ENCODE measurements at places on chromosomes 2 and 18.

DNA sequence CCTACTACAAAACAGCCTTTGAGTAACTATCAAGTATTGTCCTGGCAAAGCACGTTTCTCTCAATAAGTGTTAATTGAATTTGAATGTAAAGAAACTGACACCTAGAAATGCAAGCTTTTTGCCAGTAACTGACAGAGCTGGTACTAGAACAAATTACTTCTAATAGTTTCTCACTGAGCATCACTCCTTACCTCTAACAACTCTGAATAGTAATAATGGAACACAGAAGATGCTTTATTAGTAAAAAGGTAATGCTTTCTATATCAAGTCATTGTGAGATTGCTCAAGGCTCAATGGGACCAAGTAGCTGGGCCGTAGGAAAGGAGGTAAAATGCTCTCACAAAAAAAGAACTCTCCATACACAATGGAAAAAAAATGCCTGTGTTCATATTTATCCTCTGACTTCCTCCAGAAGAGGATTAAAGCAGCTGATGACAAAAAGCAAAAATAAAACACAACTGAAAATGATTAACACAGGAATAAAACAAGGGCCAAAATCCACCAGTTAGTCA, 11.8 kb downstream of the RASGRP3 start:
- no peak for DNase-seq

DNA sequence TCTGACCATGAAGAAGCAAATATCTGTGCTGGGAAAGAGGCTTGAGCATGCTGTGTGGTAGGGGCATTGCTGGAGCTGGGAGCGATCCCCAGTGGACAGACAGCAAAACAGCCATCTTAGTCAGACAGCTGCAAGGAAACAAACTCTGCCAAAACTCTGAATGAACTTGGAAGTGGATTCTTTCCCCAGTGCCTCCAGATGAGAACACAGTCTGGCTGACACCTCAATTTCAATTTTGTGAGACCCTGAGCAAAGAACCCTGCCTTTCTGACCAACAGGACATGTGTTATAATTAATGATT, 23.2 kb upstream of the FAP start:
- DNase-seq: no peak

GRCh38 chr2:17171446-17172049, 346.7 kb downstream of the RAD51AP2 start:
- DNase-seq: no peak

- DNase-seq: no peak
These were observed 135.7 kb upstream of the NFATC1 start for GRCh38 chr18:79260023-79260422.

- DNase-seq: no peak
These were observed at the start of gene MLPH for GRCh38 chr2:237486819-237487448. Gene MLPH, plus strand, starts transcription at chr2:237487251. Its CDS starts 6,176 bp downstream, at chr2:237493427.

DNA sequence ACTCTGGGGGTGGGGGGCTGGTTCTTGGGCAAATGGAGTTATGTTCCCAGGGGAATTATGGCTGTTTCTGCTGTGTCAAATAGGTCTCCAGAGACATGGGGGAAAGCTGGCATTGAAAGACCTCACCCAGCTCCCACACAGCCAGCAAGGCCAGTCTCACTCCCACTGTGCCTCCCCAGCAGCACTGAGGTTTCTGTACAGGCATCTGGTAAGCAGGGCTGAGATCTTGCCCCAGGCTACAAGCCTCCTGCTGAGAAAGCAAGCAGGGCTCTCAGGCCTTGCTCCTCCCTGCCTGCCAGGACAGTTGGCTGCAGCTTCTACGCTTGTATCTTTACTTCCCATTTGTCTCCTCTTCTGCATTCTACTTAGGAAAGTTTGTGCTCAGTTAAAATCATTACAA, 50.5 kb upstream of the FHOD3 start:
- DNase-seq: no peak

DNA sequence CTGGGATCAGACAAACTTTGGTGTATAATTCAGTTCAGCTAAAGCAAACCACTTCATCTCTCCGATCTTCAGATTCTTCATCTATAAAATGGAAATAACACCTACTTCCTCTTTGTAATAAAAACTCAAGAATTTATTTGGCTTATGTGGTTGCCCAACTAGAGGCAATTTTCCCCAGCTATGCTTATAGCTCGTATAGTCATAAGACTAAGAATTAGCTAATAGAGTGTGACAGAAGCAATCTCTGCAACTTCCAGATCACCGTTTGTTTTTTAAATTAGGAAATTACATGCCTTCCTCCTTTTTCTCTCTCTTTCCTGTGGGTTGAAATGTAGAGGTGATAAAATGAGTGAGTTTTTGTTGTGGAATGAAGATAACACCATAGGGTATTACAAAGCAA, 35.3 kb upstream of the KCNF1 start:
- no peak for DNase-seq

DNA sequence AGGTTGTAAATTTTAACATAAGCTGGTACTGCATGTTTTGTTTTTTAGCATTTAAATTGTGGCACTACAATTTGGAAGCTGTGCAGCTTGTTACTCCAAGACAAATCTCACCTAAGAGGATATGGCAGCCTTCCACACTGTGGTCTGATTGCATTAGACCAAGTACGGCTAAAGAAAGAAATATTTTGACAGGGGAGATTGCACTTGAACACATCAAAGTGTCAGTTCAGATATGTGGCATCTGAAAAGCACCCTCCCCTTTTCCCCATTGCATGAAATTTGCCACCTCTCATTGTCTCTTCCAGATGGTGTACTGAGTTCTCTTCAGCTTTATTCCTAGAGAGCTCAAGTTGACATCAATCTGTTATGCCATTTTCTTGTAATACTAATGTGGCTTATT, 295.9 kb downstream of the ERBB4 start:
- DNase-seq: no peak

DNA sequence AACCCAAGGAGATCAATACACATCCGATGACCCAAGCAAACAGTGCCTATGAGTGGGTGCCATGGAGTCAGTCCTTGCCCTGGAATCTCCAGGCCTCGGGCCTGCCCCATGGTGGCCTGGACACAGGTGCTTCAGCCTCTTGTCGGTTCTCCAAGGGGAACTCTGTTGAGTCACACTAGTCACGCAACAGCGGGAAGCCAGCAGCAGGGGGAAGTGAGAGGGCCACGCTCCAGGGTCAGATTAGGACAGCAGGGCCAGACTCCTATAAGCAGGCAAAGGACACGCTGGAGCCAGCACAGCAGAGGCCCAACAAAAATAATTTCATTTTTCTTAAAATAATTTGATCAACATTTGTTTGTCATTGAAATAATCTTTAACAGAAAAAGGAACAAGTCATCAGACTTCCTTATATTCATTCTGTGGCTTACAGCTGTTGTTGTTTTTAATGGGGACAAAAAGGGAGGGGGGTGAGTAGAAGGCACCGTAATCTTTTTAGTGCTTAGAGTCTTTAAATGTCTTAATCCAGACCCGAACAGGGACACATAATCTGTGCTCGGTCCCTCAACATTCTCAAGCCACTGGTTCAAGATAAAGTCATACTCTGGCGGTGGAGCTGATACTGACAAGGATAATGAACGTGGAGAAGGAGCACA, 16.4 kb upstream of the ARMC9 start:
- no peak for DNase-seq

- DNase-seq: no peak
These were observed 94.8 kb upstream of the TPO start for GRCh38 chr2:1318366-1319009.

DNA sequence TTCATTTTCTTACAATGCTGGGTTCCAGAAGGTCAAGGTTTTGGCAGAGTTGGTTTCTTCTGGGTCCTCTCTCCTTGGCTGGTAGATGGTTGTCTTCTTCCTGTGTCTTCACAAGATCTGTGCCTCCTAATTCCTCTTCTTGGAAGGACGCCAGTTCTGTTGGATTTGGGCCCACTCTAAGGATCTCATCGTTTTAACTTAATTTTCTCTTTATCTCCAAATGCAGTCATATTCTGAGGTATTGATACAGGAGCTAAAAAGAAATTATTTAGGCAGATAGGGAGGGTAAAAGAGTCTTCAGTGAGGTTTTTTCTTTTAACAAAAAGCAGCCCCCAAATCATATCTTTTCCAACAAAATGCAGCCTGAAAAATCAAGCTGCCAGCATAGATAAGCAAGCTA, 998.4 kb downstream of the SOCS6 start:
- no peak for DNase-seq

DNA sequence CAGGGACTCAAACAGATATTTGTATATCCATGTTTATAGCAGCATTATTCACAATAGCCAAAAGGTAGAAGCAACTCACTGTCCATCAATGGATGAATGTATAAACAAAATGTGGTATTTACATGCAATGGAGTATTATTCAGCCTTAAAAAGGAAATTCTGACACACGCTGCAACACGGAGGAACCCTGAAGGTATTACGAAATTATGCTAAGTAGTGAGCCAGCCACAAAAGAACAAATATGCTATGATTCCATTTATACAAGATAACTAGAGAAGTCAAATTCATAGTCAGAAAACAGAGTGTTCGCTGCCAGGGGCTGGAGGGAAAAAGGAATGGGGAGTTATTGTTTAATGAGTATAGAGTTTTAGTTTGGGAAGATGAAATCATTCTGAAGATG, 61.0 kb upstream of the CDKL4 start:
- no peak for DNase-seq

DNA sequence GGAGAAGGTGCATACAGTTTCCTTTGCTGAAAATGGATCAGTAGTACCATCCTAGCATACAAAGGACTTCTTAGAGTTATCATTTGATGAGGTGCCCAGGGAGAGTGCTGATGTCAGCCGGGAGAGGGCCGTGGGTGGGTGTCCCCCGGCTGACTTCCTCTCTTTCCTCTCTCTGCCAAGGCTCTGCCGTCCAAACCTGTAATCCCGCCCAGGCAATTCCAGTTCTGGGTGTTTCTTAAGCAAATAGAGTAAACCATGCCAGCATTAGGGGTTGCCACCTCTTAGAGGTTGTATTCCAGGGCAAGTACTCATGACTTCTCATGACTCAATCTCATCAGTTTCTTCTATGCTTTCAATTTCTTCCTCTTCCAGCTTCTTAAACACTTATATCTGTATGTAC, 117.2 kb downstream of the GATA6 start:
- no peak for DNase-seq

DNA sequence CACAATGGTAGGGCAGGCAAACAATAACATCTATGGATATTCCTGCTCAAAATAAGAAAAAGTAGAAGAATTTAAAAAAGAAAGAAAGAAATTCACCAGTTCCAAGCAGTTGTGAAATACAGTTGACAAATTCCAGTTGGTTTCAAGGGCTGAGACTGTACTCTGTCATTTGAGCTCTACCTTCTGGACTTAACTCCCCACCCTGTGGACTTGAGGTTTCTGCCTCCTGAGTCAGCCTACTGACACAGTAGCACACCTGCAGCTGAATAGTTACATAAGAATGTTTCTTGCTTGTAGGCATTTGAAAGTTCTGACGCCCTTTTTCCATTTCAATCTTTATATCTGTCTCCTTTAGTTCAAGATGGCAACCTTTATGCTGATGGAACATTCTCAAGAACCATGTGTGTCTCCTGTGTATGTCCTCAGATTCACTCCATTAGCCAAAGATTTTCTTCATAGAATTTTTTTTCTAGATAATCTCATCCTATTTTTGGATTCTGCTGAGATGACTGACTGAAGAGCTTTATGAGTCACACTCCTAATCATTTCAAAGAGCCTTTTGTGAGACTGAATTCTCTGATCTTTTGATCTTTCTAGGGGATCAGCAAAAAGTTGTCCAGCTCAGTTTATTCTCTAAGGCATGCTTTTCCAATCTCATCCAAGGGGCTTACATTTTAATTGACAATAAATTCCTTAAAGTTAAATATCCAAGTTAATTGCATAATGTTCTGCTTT, 19.1 kb downstream of the NETO1 start:
- no peak for DNase-seq

GRCh38 chr18:63823516-63824219, 48.5 kb downstream of the SERPINB7 start:
- no peak for DNase-seq

- DNase-seq: no peak
These were observed 5.5 kb downstream of the COL6A3 start for GRCh38 chr2:237408335-237409000.

DNA sequence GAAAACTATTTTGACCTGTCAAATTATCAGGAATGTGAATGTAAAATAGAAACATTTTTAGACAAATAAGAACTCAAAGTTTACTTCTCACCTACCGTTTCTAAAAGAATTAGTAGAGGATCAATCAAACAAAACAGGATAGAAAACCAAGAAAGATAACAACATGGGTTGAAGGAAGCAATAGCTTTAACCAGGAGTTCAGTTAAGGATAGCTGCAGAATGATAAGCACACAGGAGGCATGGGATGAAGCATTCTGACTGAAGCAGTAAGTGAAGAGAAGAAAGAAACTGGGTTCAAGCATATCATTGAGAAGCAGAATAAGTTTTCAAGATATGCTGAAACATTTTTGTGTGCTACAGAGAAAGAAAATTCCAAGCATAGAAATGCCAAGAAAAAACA, 52.3 kb downstream of the TWSG1 start:
- DNase-seq: no peak
